ENCODE measurements at places on chromosomes 5 and 9.

DNA sequence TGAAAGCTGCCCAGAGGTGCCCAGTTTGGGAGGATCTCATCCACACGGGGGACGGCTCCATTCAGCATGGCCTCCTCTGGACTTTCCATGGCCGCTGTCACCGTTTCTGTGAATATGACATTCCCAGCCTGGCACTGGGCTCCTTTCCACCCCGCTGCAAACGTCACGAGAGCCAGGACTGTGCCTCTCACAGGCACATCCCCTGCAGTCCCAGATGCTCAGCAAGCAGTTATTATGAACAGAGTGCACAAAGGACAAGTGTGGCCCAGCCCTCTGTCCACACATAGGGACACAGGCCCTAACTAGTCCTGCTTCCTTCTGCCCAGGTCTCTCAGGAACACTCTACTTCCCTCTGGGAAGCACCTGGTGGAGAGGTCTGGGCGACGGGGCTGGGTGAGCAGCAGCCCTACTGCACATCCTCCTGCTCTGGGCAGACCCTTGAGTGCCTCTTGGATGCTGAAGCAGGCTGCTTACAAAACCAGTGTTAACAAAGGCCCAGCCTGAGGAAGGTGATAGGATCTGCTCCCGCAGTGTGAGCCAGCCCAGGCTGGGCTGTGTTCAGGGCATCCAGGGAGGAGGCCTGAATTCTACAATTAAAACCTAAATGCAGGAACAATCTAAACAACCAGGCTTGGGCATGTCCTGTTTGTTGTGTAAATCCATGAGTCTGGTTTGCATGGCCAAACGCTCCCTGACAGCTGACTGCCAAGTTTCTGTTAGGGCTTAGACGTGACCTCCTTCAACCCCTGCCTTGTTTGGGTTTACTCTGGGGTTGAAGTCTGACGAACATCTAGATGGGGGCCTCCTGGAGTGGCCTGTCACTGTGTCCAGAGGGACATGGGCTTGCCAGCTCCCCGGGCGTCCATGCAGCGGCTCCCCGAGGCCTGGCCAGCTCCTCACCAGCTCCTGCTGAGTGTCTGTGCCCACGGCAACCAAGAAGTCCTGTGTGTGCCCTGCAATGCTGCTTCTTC is 269.8 kb downstream of the GADD45G start:
- DNase-seq, result no peak

GRCh38 chr5:38009749-38010358 is 170.0 kb upstream of the GDNF start:
- DNase-seq, result no peak

DNA sequence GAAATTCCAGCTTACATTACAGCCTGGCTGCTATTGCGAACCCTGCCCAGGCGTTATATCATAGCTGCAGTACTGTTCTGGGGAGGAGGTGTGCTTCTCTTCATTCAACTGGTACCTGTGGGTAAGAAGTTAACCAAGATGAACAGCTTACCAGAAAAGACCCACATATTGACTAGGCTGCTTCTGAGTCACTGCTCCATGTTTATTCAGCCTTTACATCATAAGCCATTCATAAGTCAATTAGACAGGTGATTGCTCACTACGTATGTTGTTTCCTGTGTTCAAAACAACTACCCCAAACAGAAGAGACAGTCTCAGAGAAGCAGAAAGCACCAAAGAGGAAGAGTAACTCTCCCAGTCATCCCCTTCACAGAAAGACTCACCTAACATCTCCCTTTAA is 34.7 kb upstream of the SLC22A5 start:
- DNase-seq, result no peak

DNA sequence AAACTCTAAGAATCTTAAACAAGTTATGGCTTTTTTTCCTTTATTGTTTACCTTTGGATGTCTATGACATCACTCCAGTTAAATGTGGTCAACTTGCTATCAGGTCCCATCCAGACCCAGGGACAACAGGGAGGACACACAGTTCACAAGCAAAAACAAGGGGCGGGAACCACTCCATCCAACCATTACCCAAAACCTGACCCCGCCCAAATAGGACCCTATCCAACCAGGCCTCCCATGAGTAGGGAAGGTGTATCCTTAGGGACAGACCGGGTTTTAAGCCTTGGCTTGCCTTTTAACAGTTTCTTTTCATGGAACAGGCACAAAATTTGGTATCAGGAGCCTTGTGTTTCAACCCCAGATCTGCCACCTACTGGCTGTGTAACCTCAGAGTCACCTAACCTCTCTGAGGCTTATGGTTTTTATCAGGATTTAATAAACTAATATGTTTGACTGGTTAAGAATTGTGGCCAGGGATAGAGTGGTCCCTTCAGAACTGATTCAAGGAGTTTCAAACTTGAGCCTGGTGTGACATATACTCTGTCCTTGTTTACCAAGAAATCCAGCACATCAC is 127.7 kb upstream of the RAD23B start:
- no peak for DNase-seq

DNA sequence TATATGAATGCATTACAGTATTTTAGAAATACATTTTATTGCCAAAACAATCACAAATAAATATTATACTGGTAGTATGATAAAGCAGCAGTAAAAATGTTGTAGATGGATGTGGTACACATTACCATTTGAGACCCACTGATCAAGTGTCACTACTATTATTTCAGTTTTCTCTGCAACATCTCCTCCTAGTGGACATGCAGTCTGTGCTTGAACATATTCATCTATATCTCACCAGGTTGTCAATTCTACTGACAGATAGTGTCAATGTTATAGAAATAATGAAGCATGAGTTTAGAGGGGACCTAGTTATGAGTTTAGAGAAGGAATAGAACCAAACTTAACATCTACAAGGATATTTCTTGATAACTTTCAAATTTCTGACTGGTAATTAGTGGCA is 39.2 kb upstream of the ELOVL7 start:
- DNase-seq, result no peak

DNA sequence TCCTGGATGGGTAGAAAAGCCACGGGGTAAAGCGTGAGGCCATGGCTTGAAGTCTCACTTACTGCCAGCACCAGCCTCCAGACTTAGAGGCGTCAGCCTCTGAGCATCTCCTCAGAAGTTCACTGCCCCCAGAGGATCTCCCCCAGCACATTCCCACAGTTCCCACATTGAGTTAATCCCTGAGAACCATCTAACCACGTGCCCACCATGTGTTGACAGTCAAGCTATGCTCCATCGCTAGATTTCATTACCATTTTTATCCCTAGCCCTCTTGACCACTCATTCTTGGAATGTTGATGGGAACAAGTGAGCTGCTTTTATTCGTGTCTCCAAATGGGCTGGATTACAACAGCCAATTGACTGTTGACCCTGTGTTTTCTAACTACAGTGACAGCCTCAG is 283.3 kb upstream of the IRX1 start:
- no peak for DNase-seq

DNA sequence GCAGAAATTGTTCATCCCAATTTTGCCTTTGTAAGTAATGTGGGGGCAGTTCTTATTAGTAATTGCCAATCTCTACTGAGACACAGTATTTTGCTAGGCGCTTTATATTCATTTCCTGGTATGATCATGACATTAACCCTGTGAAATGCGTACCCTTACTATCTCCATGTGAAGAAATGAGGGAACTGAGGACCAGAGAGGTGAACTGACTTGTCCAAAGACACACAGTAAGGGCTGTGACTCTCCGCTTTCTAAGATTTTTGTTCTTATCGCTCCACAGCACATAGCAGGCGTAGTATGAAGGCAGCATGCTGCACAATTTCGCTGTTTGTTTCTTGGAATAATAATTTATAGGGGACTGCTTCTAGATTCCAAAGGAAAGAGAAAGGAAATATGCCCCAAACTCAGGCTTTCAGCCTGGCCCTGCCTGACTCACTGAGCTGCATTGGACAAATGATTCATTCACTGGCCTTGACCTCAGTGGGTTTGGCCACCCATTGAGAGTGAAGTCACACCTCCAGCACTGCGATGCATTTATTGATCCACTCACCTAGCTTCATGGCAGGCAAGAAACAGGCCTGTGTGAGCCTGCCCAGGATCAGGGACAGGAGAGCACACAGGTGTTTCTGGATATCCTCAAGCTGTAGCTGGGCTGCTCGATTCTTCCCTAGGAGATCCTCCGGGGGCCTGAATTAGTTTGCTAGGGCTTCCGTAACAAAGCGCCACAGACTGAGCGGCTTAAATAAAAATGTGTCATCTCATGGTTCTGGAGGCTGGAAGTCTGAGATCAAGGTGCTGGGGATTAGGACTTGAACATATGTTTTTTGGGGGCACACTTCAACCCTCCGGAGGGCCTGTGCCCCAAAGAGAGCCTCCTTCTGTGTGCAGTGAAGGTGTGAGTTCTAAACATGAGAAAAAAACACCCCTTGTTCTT is 7.2 kb upstream of the DUSP1 start:
- DNase-seq, result no peak

- no peak for DNase-seq
Measured at GRCh38 chr5:32710550-32711361, at the start of gene NPR3. NPR3 (plus strand) TSS chr5:32711321; CDS start chr5:32711777, 456 bp downstream.
